ENCODE measurements at places on chromosomes 2 and 18. TPM values are rescaled to one million over a fixed set of nuclear protein-coding genes. Genes with fewer than 3 reads are reported as not detected.

The RNF125 gene
- total RNA-seq = 22.2 TPM

The C2orf80 gene
- total RNA-seq = not detected

The EFR3B gene
- 1.0 TPM for total RNA-seq

The EFHD1 gene
- total RNA-seq = not detected

The TGFA gene
- total RNA-seq = 0.18 TPM

The CRYGA gene
- total RNA-seq = not detected

The BOLL gene
- not detected for total RNA-seq

The UGT1A10 gene
- not detected for total RNA-seq

The PID1 gene
- not detected for total RNA-seq

The GALNT14 gene
- total RNA-seq = 0.83 TPM

The CNDP1 gene
- not detected for total RNA-seq

The GPR75 gene
- total RNA-seq = 1.2 TPM

The RGPD3 gene
- 0.14 TPM for total RNA-seq

The UGT1A4 gene
- not detected for total RNA-seq

The FBXO48 gene
- total RNA-seq = 2.0 TPM

The GPAT2 gene
- total RNA-seq = 8.4 TPM

The AFF3 gene
- total RNA-seq = 5.6 TPM

The MGAT4A gene
- 67.5 TPM for total RNA-seq

The ATL2 gene
- 29.9 TPM for total RNA-seq

The RFX8 gene
- 0.30 TPM for total RNA-seq

The CD28 gene
- total RNA-seq = 175 TPM

The HOXD4 gene
- total RNA-seq = not detected

The IL1F10 gene
- not detected for total RNA-seq

The CNPPD1 gene
- total RNA-seq = 38.7 TPM

The CCDC74B gene
- total RNA-seq = 3.2 TPM

The NTSR2 gene
- not detected for total RNA-seq

The UGT1A8 gene
- total RNA-seq = not detected

The KIAA2012 gene
- total RNA-seq = not detected

The RAB6D gene
- not detected for total RNA-seq

The CREB1 gene
- total RNA-seq = 85.4 TPM

The CDH2 gene
- not detected for total RNA-seq

The CDH7 gene
- total RNA-seq = not detected

The CPLX4 gene
- not detected for total RNA-seq

The IMPACT gene
- total RNA-seq = 18.3 TPM

The COPS9 gene
- total RNA-seq = 62.6 TPM

The PLA2R1 gene
- total RNA-seq = 0.02 TPM

The SPR gene
- total RNA-seq = 9.8 TPM

The SERPINB4 gene
- total RNA-seq = not detected

The IL36A gene
- total RNA-seq = not detected

The PAIP2B gene
- total RNA-seq = 3.0 TPM

The SLC40A1 gene
- total RNA-seq = 4.2 TPM

The GNLY gene
- total RNA-seq = 21.6 TPM

The PLGLB2 gene
- 0.54 TPM for total RNA-seq

The CIB4 gene
- not detected for total RNA-seq

Data from activated CD4-positive, alpha-beta T cell treated with anti-CD3 and anti-CD28 coated beads for 36 hours (primary cell).